ENCODE measurements at places on chromosomes 12 and 14. TPM values are rescaled to one million over a fixed set of nuclear protein-coding genes. Genes with fewer than 3 reads are reported as not detected.

- DNase-seq = no peak
Measured at GRCh38 chr14:95533391-95533821, 1.4 kb upstream of the GLRX5 start.

GRCh38 chr14:72554994-72555608 lies 338.8 kb downstream of the DPF3 start:
- no peak for DNase-seq

DNA sequence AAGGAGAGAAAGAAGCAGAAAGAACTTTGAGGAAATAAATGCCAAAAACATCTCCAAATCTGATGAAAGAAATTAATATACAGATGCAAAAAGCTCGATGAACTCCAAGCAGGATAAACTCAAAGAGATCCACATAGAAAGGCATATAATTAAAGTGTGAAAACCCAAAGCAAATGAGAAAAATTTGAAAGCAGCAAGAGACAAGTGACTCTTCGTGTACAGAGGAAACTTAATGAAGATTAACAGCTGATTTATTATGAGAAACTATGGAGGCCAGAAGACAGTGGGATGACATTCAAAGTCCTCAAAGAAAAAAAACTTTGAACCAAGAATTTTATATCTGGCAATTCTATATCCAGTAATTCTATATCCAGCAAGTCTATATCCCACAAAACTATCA lies 163.0 kb upstream of the TMCC3 start:
- no peak for DNase-seq

GRCh38 chr12:118404876-118405521 lies 28.6 kb downstream of the SUDS3 start:
- peak; percentile 39 for DNase-seq

GRCh38 chr12:93868771-93869170 lies 191.6 kb downstream of the CRADD start:
- DNase-seq = no peak

DNA sequence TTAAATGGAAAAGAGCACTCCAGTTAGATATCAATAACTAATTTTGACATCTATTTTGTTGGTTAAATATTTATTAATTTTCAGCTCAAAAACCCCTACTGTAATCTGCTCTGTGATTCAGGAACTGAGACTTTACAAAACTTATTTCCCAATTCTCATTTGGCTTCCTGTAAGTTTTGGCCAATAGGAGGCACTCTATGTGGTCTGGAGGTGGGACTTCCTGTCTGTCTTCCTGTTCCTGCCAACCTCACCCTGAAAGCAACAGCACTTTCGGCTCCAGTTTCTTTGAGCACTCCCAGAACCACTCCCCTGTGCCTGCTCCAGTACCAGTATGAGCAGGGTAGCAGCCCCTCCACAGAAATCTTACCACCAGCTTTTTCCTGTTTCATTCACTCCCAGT lies 1027.0 kb downstream of the VRK1 start:
- no peak for DNase-seq

DNA sequence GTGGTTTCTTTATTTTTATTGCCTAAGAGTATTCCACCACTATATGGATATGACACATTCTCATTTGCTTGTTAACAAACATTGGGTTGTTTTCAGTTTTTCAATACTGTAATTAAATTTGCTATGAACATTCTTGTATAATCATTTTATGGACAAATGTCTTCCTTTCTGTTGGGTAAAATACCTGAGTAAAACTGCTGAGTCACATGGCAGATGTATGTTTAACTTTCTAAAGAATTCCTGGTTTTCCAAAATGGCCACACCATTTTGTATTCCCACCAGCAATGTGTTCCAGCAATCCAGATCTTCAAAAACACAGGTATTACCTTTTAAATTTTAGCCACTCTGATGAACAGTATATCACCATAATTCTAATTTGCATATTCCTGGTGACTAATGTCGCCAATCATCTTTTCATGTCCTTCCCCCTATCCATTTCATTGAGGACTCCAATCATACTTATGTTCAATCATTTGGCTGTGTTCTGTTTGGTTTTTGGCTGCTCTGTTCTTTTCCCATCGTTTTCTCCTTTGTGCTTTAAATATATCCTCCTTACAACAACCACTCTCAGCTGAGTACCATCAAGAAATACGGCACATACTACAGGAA lies 36.0 kb downstream of the CDK17 start:
- no peak for DNase-seq

GRCh38 chr14:75430526-75430925 lies 2.7 kb downstream of the JDP2 start:
- no peak for DNase-seq

DNA sequence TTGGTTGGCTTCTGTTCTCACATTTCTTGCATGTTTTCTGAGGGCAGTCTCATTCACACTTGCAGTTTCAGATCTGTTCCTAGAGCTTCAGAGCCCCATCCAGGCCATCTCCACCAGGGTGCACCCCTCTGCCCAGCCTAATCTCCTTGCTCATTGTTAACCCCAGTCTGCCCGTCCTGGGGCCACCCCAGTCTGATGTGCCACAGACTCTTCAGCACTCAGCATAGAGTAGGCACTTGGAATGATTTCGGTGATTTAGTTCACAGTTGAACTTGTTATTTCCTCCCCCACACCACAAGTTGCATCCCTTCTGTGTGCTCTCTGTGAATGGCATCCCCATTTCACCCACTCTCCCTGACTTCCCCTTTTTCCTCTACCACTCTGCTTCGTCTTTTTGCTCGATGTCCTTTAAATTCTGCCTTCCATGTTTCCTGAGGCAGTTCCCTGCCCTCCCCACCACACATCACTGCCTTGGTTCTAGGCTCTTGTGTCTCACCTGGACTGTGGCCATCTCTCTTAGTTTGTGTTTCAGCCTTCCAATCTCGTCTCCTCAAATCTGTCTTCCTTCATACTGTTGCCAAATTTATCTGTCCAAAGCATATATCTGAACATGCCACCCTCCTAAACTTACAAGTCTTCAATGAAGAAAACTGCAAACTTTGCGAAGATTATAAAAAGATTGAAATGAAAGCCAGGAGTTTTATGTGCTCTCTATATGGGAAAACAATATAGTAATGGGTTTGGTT lies 41.5 kb downstream of the ANO6 start:
- no peak for DNase-seq

The C14orf132 gene
- polyA plus RNA-seq = 32.2 TPM

The ACRBP gene
- 7.7 TPM for polyA plus RNA-seq

The COCH gene
- polyA plus RNA-seq = 4.5 TPM

The P2RX2 gene
- 1.6 TPM for polyA plus RNA-seq

Data from renal pelvis (tissue), 12 donors.